ENCODE measurements at places on chromosomes 7 and 10.

GRCh38 chr7:28389504-28390395 lies 22.6 kb upstream of the CREB5 start:
- no peak for DNase-seq

- no peak for DNase-seq
Observed at GRCh38 chr10:29738341-29738740, 103.6 kb upstream of the SVIL start.

DNA sequence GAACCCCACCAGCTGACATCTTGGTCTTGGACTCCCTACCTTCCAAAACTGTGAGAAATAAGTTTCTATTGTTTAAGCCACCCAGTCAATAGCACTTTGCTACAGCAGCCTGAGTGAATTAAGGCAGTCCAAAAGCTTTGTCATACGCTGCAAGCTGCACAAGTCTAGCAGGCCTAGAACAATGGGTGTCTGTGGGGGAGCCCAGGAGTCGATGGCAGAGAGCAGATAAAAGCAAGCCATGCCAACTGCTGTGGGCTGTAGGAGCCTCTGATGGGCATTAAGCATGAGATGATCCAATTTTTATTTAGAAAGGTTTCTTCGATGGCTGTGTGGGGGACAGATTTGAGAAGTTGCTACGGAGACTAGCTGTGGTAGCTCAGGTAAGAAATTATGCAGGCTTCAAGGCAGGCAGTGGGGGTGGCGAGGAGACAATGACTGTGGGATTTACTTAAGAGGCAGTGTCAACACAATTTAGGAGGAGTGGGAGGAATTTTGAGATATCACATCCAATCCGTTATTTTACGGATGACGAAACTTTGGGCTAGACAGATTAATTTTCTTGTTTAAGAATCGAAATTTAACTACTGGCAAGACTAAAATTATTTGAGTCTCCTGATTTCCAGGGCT lies 110.4 kb downstream of the NRCAM start:
- DNase-seq: no peak

- DNase-seq: no peak
Observed at GRCh38 chr7:148717266-148717793, 18.6 kb downstream of the CUL1 start.

- DNase-seq: no peak
Observed at GRCh38 chr10:16690417-16690816, 126.8 kb downstream of the RSU1 start.

DNA sequence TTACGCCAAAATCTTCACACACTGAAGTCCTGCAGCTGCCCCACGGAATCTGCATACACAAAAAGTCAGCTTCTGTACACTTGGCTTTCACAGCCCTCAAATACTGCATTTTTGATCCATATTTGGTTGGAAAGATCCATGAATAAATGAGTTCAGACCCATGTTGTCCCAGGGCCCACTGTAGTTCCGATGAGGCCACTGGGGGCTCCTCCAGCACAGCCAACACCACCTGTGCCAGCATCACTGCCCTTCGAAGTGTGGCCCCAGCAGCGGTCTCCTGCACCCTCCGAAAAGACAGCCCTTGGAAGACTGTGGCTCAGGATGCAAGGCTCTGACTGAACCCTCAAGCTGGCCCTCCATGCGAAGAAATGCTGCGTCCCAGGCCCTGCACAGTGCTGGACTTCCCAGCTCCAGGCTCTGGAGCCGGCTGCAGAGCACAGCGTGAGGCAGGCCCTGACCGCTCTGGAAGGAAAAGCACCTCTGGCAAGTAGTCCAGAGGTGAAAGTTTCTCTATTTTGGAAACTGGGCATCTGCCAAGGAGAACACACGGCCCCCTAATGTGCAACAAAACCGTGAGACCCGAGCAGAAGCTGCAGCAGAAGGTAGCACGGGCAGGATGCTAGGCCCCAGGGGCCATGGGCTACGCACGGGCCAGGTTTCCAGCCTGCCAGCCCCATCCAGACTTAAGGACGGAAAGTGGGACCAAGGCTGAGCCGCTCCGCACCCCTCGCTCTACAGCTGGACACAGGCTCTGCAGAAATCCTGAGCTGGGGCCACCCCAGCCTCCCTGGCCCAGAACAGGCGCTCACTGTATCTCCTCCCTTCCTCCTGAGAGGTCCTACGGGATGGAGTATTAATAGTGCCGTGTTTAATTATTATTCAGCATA lies 62.6 kb downstream of the PTPRN2 start:
- no peak for DNase-seq

- no peak for DNase-seq
Observed at GRCh38 chr10:63103971-63104409, 29.1 kb upstream of the NRBF2 start.

DNA sequence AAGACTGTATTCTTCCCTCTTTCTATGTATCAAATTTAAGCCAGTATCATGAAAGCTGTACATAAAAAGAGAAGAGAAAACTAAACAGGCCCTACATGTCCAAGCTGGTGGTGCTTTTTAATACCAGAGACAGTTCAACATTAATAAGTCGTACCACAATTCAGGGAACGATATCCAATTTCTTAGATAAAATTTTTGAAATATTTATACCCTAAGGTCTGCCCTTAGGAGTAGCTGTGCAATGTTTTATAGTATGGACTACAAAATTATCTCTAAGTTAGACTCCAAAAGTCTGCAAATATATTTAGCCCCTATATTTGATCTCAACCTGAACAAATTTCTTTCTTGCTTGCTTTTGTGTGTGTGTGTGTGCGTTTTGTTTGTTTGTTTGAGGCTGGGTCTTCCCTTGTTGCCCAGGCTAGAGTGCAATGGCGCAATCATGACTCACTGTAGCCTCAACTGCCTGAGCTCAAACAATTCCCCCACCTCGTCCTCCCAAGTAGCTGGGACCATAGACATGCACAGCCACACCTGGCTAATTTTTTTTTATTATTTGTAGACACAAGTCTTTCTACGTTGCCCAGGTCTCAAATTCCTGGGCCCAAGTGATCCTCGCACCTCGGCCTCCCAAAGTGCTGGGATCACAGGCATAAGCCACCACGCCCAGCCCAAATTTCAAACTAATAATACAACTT lies 13.2 kb downstream of the ARHGAP19 start:
- no peak for DNase-seq

GRCh38 chr10:3875842-3876235 lies 90.8 kb upstream of the KLF6 start:
- DNase-seq: no peak

GRCh38 chr10:42973870-42974692 lies 102.8 kb upstream of the RET start:
- no peak for DNase-seq

DNA sequence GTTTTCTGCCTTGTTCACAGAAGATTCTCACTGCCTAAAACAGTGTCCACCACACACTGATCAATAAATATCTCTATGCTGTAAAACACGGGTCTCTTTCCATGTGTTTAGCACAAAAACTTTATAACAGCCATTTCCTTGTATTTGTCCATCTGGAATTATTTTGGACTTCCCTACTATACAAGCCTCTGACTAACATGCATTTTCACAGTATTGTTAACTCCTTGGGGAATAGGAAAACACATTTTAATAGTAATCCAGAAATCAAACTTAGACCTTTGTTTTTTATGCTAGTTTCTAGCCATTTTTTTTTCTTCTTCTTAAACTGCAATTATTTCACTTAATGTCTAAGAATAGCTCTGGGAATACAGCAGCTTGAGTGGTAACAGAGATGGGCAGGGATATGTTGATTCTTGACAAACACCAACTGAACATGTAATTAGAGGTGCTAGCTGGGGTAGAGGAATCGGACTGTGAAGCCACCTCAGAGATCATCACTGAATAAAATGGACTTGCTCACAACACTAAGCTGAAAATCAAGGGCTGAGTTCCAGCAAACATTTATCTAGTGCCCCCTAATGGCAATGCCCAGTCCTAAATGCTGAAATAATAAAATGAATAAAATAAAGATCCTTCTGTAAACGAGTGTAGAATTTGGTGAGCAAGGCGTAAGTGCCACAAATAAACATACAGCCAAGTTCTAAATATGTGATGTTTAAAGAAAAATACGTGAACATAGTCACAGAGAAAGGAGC lies 593.1 kb downstream of the SORCS1 start:
- no peak for DNase-seq

DNA sequence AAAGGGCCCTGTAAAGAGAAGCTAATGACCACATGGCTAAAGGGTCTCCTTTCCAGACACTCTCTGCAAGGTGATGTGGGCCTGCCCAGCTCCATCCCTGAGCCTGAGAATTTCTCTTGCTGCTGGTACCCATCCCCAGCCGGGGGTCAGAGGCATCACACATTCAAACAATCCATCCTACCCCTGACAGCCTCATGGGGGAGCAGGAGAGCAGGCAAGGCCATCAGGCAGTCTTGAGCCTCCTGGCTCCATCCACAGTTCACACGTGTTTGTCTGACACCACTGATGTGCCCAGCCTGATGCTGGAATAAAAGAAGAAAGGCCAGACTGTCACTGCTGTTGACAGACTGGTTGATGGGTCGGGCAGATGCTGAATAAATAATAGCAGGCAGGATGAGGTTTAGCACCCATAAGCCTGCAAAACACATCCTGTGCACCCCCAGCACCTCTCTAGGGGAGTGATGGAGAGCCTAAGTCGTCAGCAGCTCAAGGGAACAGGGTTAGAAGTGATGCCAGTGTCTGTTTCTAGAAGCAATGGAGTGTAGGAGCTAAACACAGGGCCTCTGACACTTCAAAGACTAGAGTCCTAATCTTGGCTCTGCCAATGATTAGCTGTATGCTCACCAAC lies 43.5 kb downstream of the TLL2 start:
- no peak for DNase-seq

GRCh38 chr7:7718492-7718891 lies at the start of gene RPA3:
Gene RPA3 (minus strand): TSS chr7:7718607. CDS start chr7:7640418, 78,189 bp downstream.
- no peak for DNase-seq
